K562 (cell line): ENCODE measurements at places on chromosomes 3 and 15. TPM values are rescaled to one million over a fixed set of nuclear protein-coding genes. Genes with fewer than 3 reads are reported as not detected.

- H3K36me3 ChIP-seq = no peaks in the 10 kb centered on the region
- H3K27me3 ChIP-seq = 0 out of 2 replicates have a peak, but pooled peaks cover 8% of the 10 kb centered on the region
- H3K4me3 ChIP-seq = no peak overlapping the region
- DNase-seq = peak; percentile 62
- H3K27ac ChIP-seq = no peak overlapping the region
Observed at GRCh38 chr15:66004618-66005262, 135.4 kb downstream of the RAB11A start.

DNA sequence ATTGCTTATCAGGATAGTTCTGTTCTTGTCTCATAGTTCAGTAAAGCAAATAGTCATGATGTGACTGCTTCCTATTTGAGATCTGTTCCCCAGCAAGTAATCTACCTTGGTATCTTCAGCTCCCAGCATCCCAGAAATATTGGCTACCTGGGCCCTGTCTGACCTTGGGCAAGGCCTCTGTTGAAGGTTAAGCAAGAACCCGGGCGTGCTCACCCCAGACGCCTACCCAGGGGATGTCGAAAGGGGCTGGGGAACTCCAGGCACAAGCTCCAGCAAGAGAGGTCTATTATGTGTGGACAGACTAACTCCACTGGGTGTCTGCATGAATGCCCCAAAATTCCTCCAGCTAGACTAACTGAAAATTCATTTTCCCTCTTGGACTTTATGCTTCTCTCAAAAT lies 37.3 kb upstream of the IGF1R start:
- no peaks in the 10 kb centered on the region for H3K36me3 ChIP-seq
- DNase-seq = no peak
- no peaks in the 10 kb centered on the region for H3K4me1 ChIP-seq
- no peak overlapping the region for H3K4me3 ChIP-seq
- peaks cover 10% of the 10 kb centered on the region for H3K27me3 ChIP-seq
- no peak overlapping the region for H3K27ac ChIP-seq

DNA sequence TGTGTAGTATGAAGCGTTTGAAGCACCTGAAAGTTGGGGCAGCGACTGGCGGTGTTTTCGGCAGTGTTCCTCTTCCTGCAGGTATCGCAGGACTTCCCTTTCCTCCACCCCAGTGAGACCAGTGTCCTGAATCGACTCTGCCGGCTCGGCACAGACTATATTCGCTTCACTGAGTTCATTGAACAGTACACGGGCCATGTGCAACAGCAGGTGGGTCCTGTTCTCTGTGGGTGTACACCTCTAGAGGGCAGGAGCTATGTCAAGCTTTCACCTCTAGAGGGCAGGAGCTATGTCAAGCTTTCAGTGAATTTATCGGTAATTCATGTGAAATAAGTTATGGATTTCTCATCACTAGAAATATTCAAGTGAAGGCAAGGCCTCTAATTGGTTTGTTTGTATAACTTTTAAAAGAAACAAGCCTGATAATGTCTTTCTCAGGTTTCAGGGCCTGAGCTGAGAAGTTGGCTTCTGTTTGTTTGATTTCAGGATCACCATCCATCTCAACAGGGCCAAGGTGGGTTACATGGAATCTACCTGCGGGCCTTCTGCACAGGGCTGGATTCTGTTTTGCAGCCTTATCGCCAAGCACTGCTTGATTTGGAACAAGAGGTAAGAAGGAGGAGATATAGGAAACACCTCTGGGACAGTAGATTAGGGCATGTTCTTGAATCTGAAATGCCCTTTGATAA lies 5.3 kb downstream of the TUBGCP4 start:
- H3K27me3 ChIP-seq = no peaks in the 10 kb centered on the region
- peak; percentile 40 for DNase-seq
- no peak overlapping the region for H3K27ac ChIP-seq
- H3K36me3 ChIP-seq = peaks cover 73% of the 10 kb centered on the region

DNA sequence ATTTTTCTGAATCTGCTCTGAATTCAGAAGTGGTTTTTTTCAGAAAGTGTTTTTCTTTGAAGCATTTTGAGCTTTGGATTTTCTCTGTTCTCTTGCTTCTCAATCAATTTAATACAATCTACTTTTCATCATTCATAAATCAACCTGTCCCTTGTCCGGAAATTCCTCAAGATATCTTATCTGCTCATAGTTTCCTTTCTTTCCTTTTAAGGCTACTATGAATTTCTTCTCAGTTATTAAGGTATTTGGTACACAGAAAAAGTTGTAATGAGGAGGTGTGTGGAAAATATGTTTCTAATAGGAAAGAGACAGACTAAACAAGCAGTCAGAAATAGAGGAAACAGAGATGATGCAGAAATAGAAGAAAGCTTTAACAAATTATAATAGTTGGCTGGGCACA lies 14.4 kb downstream of the CGGBP1 start:
- no peaks in the 10 kb centered on the region for H3K4me1 ChIP-seq
- DNase-seq = no peak

GRCh38 chr15:80580106-80580505 lies 115.0 kb upstream of the ABHD17C start:
- H3K27ac ChIP-seq = no peak overlapping the region; the same call in 2 of the 3 replicates
- H3K36me3 ChIP-seq = no peaks in the 10 kb centered on the region
- peaks cover 52% of the 10 kb centered on the region for H3K27me3 ChIP-seq
- H3K4me3 ChIP-seq = no peak overlapping the region

GRCh38 chr15:85329561-85330422 lies 50.6 kb upstream of the AKAP13 start:
- no peaks in the 10 kb centered on the region for H3K4me1 ChIP-seq
- peaks cover 14% of the 10 kb centered on the region; the same call in 1 of the 3 replicates for H3K27me3 ChIP-seq
- DNase-seq = no peak
- H3K36me3 ChIP-seq = no peaks in the 10 kb centered on the region
- no peak overlapping the region for H3K27ac ChIP-seq

DNA sequence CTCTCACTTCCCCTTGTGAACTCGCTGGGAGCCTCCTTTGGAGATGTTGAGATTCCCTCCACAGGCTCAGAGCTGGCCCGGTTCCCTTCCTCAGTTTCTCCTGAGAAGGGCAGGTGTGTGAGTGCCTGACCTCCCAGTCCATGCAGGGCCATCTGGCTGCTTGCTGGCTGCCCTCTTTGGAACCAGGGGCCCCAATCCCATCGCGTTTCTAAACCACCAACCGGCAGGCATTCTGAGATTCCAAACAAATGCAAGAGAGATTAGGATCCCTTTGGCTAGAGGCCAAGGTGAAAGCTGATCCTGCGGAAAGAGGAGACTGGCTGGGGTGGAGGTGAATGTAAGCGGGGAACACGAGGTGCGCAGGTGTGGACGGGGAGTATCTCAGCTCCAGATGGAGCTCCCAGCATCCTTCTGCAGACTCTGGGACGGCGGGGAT lies 2.9 kb upstream of the PRRT3 start:
- no peaks in the 10 kb centered on the region for H3K36me3 ChIP-seq
- H3K27me3 ChIP-seq = no peaks in the 10 kb centered on the region
- H3K4me1 ChIP-seq = peaks cover 27% of the 10 kb centered on the region
- H3K27ac ChIP-seq = no peak overlapping the region

- H3K4me3 ChIP-seq = no peak overlapping the region
- H3K27me3 ChIP-seq = no peaks in the 10 kb centered on the region
- peak overlapping the region; percentile 96 for H3K27ac ChIP-seq
- H3K36me3 ChIP-seq = no peaks in the 10 kb centered on the region
Observed at GRCh38 chr15:58329781-58330671, 101.8 kb upstream of the LIPC start.

DNA sequence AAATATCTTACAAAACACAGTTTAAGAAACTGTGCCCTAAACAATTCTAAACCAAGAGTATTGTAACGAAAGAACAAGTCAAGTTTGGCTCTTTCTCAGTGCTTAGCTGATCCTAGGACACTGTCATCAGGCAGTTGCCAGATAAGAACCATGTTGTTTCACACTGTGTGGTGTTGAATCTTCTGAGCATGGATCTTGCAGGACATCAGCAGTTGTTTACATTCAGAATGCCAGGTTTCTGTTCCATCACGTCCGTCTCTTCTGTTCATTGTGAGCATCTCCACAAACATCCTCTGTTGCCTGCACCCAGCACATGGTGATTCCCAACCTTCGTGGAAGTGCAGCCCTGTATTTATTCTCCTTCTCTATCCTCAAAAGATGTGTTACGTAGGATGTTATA lies 67.9 kb downstream of the DCUN1D1 start:
- peak overlapping the region; percentile 20; the same call in 2 of the 3 replicates for H3K27ac ChIP-seq
- H3K4me1 ChIP-seq = peaks cover 20% of the 10 kb centered on the region
- H3K4me3 ChIP-seq = no peak overlapping the region

- no peak for DNase-seq
- no peak overlapping the region for H3K4me3 ChIP-seq
- peaks cover 91% of the 10 kb centered on the region for H3K36me3 ChIP-seq
Observed at GRCh38 chr15:22845289-22845900, 6.9 kb downstream of the NIPA2 start.

- H3K4me1 ChIP-seq = no peaks in the 10 kb centered on the region
- H3K27me3 ChIP-seq = peaks cover 21% of the 10 kb centered on the region
- no peak overlapping the region for H3K27ac ChIP-seq
- H3K4me3 ChIP-seq = no peak overlapping the region
- no peak for DNase-seq
Observed at GRCh38 chr3:10489746-10490483, 15.5 kb downstream of the ATP2B2 start.

- H3K36me3 ChIP-seq = no peaks in the 10 kb centered on the region
- peaks cover 12% of the 10 kb centered on the region for H3K4me1 ChIP-seq
- no peak overlapping the region for H3K4me3 ChIP-seq
- no peak for DNase-seq
Observed at GRCh38 chr3:52065264-52065756, 8.9 kb upstream of the DUSP7 start.

Gene ITIH3
- total RNA-seq = 0.25 and 0.35 TPM in 2 replicates

Gene C3orf49
- total RNA-seq = not detected in 2 replicates

Gene SLC24A5
- total RNA-seq = not detected in 2 replicates

Gene ZIC4
- total RNA-seq = not detected in 2 replicates
